ENCODE measurements at places on chromosomes 3 and 15.

DNA sequence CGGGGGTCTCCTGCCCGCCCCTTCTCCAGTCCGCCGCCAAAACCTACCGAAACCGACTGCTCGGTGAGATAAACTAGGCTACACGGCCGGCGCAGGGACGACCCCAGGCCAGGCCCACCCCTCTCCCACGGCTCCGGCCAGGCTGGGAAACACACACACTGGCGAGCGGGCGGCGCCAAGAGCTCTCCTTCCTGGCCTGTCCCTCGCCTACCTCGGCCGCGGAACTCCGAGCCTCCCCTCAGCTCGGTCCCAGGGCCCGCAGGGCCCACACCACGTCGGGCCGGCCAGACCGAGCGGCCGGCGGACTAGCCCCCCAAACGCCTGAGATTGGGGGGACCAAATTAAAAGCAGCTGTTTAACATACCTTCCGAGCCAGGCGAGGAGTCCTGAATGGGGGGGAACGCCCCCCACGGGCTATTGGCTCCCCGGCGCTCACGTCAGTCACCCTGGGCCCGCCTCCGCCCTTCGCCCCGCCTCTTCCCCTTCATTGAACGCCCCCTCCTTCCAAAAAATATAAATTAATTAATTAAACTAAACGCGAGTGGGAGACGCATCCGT lies 4.0 kb upstream of the SIN3A start:
- peak; percentile 83 for DNase-seq

DNA sequence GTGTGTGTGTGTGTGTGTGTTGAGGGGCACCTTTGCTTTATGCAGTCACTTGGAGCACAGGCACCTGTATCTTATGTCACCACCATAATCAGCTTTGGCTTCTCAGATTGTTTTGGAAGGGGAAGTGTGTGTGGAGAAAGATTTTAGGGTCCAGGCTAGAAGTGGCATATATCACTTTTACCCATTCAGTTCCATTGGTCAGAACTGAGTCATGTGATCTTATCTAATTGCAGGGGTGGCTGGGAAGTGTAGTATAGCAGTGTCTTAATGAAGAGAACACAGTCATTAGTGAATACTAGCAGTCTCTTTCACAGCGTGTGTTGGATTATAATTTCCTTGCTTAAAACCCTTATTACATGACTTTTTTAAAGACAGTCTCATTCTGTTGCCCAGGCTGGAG lies 20.6 kb downstream of the NCK1 start:
- no peak for DNase-seq

GRCh38 chr3:67531181-67532101 lies 123.0 kb downstream of the SUCLG2 start:
- DNase-seq, result no peak

DNA sequence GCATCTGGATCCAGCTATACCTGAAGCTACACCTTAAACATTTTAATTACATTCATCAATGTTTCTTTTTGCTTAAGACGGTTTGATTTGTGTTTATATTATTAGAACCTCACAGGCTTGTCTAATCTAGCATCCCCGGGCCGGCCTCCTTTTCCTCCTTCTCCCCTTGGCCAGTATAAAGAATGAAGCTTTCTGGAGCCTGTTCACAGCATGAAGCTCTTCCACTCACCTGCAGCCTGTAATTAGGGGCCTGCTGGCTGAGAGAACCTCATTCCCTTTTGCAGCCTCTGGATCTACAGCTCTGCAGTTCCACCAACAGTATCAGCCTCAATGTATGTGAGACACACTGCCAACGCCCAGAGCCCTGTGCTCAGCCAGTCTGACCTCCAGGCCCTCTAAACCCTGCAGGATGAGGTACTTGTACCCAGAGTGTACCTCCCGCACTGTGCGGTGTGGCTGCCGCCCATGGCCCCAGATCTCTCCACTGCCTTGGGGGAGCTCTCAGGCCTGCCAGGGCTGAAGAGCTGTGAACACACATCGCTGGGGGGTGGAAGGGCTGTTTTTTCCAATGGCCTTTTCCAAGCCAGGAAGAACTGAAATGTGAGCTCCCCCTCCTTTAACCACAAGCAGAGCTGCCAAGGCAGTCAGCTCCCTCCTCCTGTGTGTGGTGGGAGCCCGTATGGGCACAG lies 114.7 kb upstream of the ALDH1A3 start:
- DNase-seq, result no peak

DNA sequence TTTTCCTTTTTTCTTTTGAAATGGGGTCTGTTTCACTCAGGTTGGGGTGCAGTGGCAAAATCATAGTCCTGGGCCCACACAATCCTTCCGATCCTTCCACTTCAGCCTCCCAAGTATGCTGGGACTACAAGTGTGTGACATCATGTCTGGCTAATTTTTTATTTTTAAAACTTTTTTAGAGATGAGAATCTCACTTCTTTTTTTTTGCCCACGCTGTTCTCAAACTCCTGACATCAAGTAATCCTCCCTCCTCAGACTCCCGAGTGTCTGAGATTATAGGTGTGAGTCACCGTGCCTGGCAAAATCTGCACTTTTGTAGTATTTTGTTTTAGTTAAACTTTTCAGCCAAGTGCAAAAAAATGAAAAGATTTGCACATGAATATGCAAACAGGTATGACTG lies 171.0 kb downstream of the FNDC3B start:
- no peak for DNase-seq

DNA sequence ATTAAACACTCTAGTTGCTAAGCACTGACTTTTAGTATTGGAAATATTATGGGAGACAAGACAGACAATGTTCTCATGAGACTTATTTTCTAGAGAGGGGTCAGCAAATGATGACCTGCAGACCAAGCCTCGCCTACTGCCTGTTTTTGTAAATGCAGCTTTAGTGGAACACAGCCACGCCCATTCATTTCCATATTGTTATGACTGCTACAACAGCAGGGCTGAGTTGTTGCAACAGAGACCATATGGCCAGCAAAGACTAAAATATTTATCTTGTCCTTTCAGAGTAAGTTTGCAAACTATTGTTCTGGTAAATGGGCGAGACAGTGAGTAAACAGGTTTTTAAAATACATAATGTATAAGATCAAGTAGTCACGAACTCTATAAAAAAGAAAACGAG lies 570.2 kb downstream of the NTRK3 start:
- DNase-seq, result no peak

GRCh38 chr3:23805633-23806533 lies at the start of gene UBE2E1:
Gene UBE2E1 (plus strand): TSS chr3:23805955. CDS start chr3:23807270, 1,315 bp downstream.
- peak; percentile 64 for DNase-seq

DNA sequence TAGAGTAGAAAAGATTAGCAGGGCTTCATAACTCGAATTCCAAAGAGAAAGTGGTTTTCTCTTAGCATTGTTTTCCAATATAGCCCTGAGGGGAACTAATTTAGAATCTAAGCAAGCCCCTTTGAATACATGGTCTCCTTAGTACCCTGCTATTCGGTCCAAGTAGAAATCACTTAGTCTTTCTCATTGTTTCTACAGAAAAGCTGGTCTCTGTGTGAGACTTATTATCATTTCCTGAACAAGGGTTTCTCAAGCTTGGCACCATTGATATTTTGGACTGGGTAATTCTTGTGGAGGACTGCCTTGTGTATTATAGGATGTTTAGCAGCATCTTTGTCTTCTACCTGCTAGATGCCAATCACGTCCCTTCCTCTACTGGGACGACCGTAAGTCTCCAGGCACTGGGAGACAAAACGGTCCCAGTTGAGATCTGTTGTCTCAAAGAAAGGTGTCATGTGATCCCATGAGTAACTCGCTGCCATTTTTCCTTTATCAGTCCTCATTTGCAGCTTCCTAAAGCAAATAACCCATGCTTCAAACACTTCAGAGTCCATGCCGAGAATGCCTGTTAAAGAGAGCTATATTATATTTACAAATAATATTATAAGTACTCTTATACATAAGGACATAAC lies 230.7 kb upstream of the SLCO3A1 start:
- no peak for DNase-seq

- DNase-seq, result no peak
Observed at GRCh38 chr15:65818927-65819562, 27.0 kb upstream of the DENND4A start.

DNA sequence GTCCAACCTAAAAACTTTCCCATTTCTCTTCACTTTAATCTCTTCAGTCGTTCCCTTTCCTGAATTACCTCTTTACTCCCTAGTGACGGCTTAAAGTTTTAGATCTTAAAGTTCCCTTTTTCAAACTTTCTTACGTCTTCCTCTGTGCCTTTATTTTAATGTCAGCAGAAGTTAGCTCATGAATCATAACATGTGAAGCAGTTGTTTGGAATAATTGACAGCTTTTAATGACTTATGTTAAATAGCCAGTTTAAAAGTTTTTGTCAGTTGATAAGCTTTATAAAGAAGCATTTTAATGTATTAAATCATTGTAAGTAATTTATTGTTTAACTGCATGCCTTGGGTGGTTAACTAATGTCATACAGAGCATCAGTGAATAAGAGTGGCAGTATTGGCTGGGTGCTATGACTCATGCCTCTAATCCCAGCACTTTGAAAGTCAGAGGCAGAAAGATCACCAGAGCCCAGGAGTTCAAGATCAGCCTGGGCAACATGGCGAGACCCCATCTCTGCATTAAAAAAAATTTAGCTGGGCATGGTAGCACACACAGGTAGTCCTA lies 33.9 kb downstream of the PIK3CA start:
- DNase-seq, result no peak

DNA sequence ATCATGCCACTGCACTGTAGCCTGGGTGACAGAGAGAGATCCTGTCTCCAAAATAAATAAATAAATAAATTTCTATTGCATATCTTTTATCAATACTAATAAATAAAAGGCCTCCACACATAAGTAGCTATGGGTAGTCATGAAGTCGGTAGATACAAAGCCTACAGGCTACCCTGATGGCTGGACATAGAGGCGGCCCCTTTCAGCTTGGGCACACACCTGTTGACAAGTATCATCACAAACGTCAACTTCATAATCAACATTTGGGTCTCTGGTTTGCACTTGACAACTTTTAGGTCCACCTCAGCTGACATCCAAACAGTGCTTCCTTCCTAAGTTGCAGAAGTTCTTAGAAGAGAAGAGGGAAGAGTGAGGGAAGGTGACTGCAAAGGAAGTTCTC lies 53.4 kb downstream of the ITGA11 start:
- DNase-seq, result no peak

DNA sequence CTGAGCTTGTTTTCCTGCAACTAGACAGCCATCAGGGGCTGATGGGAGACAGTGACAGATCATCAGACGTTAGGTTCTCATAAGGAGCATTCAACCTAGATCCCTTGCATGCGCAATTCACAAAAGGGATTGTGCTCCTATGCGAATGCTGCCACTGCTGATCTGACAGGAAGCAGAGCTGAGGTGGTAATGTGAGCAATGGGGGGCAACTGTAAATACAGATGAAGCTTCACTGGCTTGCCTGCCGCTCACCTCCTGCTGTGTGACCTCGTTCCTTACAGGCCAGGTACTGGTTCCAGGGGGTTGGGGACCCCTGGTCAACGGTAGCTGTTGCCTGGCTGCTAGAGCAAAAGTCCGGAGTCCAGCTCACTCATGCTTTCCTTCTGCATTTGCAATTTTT lies 26.4 kb upstream of the KCNAB1 start:
- no peak for DNase-seq

DNA sequence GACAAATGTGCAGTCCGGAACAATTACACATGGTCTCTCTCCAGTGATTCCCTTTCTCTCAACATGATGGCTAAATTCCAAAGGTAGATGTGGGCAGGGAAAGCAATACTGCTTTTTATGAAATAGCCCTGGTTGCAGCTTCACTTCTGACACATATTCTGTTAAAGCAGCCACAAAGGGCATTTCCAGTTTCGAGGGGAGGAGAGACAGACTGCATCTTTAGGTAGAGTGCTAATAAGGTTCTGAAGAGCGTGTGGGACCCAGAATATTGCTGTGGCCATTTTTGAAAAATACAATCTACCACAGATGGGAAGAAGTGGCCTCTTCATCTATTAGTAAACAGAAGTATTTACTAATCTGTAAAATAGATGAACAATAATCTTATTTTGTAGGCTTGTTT lies 139.3 kb upstream of the PEX5L start:
- no peak for DNase-seq

- DNase-seq, result no peak
Observed at GRCh38 chr15:76795217-76795616, 109.9 kb downstream of the SCAPER start.
